ENCODE measurements at places on chromosomes 4 and X.

GRCh38 chrX:27987862-27988646, 6.8 kb upstream of the DCAF8L1 start:
- DNase-seq = no peak

DNA sequence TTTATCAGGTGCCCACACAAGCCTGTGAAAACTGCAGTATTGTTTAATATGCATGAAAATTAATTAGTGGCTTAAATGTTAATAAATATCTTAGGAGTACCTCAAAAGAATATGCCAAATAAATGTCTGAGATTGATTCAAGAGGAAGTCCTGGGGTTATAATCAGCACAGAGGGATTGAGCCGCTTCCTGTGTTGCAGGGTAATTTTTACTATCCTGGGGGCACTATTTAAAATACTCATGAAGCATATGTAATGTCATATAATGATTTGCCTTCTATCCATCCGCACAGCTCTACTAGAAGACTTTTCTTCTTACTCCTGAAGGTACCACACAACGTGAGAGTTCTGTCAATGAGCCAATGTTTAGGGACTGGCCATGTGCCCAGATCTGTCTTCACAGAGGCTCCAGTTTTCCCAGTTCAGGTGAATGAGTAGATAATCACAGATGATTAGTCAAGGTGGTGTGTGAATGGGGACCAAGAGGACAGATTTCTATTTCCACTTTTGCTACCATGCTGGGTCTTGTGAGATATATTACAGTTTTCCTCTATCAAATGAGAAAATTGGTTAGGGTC, 233.3 kb downstream of the USP46 start:
- no peak for DNase-seq

DNA sequence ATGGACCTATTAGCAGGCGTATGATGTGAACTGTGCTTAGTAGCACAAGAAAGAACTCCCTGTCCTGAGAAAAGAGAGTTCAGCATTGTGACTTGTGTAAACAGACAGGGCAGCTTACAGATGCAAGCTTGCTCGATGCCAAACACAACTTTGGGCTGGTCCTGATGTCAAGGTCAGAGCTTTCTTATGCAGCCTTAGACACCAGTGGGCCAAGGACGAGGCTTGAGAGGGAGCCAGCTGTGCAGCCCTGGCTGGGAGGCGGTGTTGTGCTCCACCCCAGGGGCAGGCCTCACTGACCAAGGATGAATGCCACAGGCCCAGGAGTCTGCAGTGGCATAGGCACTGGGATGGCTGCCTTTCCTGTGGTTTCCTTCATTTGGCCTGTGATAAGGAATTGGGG, 35.4 kb downstream of the JADE1 start:
- no peak for DNase-seq

GRCh38 chrX:100768679-100769338, 36.9 kb upstream of the SYTL4 start:
- DNase-seq = peak; percentile 70

- peak; percentile 60 for DNase-seq
Measured at GRCh38 chrX:132442691-132443090, 46.1 kb downstream of the MBNL3 start.

DNA sequence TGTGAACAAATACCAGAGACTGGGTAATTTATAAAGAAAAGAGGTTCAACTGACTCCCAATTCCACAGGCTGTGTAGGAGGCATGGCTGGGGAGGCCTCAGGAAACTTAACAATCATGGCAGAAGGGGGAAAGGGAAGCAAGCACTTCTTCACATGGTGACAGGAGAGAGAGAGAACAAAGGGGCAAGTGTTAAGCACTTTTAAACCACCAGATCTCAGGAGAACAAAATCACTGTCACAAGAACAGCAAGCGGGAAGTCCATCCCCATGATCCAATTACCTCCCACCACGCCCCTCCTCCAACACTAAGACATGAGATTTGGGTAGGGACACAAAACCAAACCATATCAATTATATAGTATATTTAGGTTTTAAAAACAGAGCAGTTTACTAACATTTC, 30.8 kb downstream of the MOB1B start:
- DNase-seq = no peak

DNA sequence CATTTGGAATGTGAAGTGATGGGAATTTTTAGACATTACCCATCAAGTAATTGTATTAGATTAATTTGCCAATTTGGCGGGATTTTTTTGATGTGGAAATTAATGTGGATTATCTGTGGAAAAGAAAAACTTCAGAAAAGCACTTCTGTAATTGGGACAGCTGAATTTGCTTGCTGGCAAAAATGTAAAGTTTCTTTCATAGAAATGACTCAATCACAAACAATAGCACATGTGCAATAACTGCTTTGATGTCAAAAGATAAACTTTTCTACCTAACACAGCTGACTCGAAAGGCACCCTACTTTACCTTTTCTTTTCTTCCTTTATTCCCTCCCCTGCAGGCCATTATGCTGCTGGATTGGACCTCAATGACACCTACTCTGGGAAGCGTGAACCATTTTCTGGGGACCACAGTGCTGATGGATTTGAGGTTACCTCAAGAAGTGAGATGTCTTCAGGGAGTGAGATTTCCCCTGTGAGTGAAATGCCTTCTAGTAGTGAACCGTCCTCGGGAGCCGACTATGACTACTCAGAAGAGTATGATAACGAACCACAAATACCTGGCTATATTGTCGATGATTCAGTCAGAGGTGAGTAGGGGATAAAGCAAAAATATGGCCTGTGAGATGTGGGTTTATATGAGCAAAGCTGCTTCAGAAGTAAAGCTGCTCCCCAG, 1.4 kb downstream of the AREG start:
- DNase-seq = peak; percentile 81
